ENCODE measurements at places on chromosomes 3 and 15. TPM values are rescaled to one million over a fixed set of nuclear protein-coding genes. Genes with fewer than 3 reads are reported as not detected.

Gene DISP2
- total RNA-seq, result 2.0 TPM

Gene GOLGA6D
- total RNA-seq, result not detected

Gene TLE3
- total RNA-seq, result 87.9 TPM

Gene APOD
- total RNA-seq, result not detected

Gene PARP16
- total RNA-seq, result 20.4 TPM

Gene BFSP2
- not detected for total RNA-seq

Gene SPINT1
- 7.3 TPM for total RNA-seq

DNA sequence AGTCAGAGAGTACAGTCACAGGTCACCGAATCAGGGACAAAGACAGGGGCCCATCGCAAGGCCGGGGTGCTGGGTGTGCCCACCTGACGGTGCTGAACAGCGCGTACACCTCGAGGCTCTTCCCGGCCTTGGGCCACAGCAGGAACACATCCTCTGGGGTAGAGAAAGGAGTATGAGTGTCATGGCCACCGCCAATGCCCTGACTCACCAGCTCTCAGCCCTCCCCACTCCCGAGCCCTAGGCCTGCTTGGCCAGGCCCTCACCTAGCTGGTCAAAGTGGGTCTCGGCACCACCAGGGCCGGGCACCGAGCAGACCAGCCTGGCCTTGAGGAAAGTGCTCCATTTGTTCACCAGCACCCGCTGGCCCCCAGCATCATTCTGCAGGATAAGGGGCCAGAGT, 4.2 kb downstream of the SEMA3G start:
- no peak for DNase-seq

- DNase-seq, result peak; percentile 42
Observed at GRCh38 chr3:4394048-4394447, 73.0 kb downstream of the SUMF1 start.

DNA sequence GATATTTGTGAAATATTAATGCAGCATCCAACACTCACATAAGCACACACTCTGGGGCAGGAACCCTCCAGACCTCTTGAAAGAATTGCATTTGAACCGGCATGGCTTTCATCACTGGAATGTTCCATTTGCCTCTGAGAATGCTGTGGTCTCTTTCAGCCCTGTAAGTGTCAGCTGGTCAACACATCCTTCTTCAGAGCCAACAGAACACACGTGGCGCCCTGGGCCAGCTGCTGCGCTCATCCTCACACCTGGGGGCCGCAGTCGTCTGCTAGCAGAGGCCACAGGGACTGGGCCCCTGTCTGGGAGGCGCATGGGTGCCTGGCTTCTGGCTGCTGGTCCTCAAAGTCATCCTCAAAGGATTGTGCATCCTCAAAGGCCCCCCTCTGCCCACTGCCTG, 71.4 kb upstream of the HERC1 start:
- no peak for DNase-seq
